ENCODE measurements at places on chromosomes 5 and 9. TPM values are rescaled to one million over a fixed set of nuclear protein-coding genes. Genes with fewer than 3 reads are reported as not detected.

Gene STOM
- 89.5 TPM for total RNA-seq

Gene PCDHA3
- 0.20 TPM for total RNA-seq

Gene CDH18
- total RNA-seq, result not detected

Gene GARIN3
- not detected for total RNA-seq

Gene DCTN4
- total RNA-seq, result 66.6 TPM

GRCh38 chr9:79939819-79940218 lies 368.1 kb downstream of the TLE4 start:
- DNase-seq, result no peak
